ENCODE measurements at places on chromosomes 7 and 10.

GRCh38 chr7:17907014-17907413, 33.3 kb downstream of the SNX13 start:
- no peak for DNase-seq

GRCh38 chr10:114501650-114502049, 97.3 kb upstream of the AFAP1L2 start:
- no peak for DNase-seq

GRCh38 chr7:28704706-28705105, 253.4 kb downstream of the TRIL start:
- no peak for DNase-seq

GRCh38 chr7:79401254-79401653, 52.2 kb downstream of the MAGI2 start:
- DNase-seq, result no peak

DNA sequence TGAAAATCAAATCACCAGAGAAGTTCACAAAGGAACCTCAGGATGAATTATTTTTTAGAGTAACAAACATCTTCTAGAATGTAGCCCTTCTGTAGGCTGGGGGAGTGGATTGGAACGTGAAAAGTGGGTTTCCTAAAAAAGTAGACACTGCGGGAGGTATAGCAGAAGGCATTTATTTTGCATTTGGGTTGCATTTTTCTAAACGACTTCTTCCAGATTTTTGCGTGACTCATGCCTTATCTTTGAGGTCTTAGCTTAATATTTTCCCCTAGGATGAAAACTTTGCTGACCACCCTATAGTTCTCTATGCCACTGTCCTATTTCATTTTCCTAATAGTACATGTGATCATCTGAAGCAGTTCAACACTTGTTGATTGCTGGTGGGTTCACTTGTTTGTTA, 112.7 kb upstream of the JCAD start:
- DNase-seq, result no peak

DNA sequence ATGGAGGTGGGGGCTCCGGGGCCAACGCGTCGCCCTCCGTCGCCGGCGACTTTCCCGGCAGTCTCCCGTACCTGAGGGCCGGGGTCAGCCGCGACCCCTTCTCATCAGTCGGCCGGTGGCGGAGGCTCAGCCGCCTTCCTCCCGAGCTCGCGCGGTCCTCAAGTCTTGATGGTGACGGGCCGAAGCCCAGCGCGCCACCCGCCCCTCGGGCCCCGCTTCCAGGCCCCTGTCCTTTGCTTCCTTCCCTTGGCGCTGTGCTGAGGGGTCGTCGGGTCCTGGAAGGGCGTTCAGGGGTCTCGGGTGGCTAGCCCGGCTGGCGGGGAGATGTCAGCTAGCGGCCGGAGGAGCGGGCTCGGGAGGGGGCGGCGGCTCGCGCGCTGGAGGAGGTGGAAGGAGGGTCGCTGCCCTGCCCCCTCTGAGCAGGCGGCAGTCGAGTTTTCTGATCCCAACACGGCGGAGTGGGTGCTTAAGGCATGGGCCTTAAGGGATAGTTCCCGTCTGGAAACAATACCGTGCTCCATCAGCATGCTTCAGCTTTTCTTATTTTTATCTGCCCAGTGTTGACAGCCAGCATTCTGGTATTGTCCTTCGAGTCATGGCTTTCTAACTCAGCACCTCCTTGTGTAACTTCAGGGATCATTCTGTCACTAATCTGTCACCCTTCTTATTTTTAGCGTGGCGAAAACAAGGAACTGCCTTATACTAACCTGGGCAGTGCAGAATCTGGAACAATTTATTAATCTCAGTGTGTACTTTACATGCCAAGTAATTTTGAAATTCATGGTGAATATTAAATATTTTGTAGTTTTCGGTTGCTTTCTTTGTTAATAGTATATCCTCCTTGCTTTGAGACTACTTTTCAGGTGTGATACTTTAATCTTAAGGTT, 748 bp downstream of the PHTF2 start:
- no peak for DNase-seq

DNA sequence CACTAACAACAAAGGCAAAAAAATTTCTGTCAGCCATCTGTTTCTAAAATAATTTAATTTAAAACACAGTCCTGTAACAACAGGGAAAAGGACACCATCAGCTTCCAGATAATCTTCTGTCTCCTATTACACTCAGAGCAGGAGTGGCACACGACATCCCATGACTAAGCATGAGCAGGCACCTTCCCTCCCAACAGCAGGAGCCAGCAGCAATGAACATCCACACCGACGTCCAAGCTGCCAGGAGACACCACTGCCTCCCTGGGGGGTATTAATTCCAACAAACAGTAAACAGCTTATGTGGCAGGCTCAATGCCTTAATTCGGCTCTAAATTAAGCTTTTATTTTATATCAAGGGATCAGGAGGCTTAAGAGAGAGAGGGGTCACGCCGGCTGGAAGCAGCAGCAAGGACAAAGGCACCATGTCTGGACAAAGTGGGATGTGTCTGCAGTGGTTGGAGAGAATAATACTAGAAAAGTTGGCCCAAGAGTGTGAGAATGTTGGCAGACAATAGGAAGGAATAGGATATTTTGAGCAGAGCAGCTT, 45.7 kb downstream of the KIAA1549 start:
- DNase-seq, result no peak

DNA sequence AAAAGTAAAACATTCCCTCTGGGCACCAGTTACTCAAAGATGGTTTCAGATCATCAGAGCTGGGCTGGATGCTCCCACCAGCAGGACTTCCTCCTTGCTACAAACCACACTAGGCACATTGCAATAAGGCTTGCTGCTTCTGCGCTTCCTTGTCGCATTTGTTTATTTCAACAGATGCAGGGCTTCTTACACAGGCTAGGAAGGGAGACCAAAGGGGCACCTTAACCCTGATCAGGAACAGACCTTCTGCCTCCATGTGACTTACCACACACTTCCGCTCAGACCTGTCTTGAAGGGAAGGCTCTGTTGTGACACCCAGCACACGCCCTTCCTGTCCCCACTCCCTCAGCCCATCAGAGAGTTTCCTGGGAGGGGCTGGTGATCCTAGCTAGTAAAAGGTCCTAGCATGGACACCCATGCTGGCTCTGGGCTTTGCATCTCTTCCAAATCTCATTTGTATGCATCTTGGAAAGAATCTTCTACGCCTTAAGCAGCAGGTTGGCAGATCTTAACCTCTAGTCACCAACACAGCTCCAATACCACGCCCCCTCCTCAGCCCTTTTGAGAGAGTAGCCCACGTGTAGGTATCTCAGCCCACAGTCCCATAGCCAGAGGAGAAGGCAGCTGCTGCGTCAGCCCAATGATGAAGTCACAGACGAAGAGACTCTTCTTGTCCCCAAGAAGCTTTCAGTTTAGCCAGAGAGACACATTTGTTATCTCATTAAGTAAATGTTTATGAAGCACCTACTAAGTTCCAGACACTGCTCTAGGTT, 47.1 kb upstream of the SVIL start:
- DNase-seq, result no peak

- no peak for DNase-seq
These were observed 125.9 kb upstream of the NOBOX start for GRCh38 chr7:144529269-144529926.

- DNase-seq, result peak; percentile 44
These were observed 554 bp downstream of the CSGALNACT2 start for GRCh38 chr10:43138757-43139241.

DNA sequence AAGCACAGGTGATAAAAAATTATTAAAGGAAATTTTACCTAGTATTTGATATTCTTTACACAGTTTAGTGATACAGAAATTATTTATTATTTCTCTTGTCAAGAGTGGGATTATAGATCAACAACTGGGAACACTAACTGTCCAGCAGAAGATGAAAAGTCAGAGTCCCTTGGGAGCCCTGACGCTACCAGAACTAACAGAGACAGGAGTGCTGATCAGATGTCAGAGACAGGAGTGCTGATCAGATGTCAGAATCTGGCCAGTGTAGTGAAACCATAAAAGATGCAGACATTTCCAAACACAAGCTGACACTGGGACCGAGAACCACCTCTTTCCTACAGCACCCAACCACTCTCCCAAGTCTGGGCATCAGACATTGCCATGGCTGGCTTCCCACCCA, 828.2 kb downstream of the TNS3 start:
- no peak for DNase-seq

GRCh38 chr7:1421946-1422345, 37.3 kb downstream of the MICALL2 start:
- no peak for DNase-seq

DNA sequence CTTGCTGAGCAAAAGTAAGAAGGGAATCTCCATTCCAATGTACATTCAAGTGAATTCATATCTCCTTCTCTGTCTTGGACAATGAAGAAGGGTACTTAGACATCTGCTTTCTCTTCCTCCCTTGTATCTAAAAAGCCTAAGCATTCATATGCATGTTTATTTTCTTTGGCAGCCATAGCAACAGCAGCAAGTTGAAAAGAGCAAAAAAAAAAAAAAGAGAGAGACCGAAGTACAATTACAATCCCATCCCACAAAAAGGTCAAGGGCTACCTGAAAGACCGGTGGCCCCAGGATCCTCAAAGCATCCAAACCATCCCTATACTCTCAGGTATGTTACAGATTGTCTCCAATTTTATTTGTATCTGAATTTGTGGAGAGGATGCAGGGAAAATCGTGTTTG, 4.1 kb downstream of the OR2F1 start:
- DNase-seq, result no peak

DNA sequence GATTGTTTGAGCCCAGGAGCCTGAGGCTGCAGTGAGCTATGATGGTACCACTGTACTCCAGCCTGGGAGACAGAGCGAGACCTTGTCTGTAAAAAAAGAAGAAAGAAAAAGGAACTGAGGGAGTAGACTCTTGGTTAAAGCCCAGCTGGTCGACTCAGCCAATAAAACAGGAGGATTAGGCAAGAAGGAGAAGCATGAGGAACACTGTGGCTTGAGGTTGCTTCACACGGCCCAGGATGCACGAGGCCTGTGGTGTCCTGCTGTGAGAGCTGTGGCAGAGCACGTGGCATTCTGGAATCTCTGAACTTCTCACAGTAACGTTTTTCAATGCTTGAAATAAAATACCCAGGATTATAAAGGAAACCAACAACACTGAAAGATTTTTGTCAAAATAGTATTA, 93.3 kb downstream of the CUL2 start:
- no peak for DNase-seq

DNA sequence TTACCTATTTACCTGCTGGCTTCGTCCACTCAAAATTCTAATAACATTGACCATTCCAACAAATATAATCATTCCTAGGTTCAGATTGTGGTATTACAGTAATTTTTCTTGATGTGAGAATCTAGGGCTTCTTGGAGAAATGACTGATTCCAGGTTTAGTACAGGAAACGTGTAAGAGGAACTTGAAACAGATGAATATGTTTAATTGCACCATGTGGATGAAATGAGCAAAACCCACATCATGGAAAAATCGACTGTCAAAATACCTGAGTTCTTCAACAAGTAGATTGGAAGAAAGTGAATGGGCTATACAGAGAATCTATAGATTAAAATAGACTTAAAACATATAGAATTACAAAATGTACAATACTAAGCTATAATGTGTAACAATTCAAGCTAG, 24.9 kb upstream of the OR9A4 start:
- DNase-seq, result no peak

DNA sequence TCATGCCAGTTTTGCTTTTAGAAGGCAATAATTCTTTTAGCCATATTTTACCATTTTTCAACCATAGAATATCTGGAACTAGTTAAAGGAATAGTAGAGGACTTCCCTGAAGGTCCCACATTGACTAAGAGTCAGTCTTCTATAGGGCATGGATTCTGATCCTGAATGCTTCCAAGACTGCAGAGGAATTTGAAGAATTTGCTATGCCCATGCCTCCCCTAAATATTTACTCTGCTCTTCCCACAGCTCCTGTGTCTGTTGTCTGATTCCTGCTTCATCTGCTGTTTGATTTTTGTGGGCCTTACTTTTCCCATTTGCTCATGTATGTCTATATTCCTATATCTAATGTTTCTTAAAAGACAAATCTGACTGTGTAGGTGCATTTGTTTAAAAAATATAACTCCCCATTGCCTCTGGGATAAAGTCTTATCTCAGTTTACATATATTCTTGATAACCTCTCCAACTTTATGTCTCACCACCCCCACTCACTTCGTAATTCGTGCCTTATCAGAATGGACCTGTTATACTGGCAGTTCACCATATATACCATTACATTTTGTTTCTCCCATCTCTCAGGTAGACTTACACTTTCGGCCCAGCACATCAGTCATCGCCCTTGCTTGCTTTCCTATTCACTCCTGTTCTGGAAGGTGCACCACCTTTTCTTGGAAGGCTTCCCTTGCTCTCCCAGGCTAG, 33.9 kb downstream of the LRRC4 start:
- DNase-seq, result no peak

DNA sequence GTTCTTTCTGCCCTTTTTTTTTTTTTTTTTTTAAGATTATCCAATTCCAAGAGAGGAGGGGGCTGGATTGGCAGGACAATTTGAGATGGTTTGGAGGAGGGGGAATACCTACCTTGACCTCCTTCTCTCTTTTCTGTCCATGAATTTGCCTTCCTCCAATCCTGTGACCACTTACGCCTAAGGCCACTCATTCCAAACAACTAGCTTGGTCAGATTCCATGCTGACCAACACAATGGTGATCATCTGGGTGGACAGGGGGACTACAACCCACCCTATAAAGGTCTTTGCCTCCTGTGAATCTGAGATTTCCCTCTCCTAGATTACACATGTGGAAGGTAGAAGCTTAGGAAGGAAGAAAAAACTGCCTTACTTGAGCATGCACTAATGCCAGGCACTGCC, 2.3 kb upstream of the LDB1 start:
- DNase-seq, result no peak

DNA sequence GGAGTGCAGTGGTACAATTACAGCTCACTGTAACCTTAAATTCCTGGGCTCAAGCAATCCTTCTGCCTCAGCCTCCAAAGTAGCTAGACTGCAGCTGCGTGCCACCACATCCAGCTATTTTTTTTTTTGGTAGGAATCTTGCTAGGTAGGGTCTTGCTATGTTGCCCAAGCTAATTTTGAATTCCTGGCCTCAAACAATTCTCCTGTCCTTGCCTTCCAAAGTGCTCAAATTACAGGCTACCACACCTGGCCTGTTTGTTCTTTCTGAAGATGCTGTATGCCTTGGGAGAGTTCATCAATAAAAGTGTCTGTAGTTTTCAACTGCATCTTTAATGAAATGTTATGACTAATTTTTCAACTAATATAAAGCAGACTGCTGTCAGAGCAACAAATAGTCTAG, 452 bp downstream of the SAMD9 start:
- DNase-seq, result no peak

DNA sequence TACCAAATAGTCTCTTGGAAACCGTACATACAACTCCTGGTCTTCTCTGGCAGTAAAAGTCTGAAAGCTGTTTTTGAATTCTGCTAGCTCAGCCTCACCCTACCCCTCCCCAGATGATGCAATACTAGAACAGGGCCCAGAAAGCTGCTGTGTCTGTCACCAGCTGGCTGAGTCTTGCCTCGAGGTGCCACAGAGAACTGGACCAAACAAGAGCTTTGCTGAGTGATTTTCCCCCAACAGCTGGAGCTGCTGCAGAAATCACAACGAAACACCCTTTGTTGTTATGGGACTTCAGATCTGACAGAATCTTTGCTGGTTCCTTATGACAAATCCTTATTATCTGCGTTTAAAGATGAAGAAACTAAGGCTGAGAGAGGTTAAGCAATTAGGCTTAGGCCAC, 134.1 kb downstream of the SPAG6 start:
- no peak for DNase-seq

- DNase-seq, result no peak
These were observed 857.3 kb upstream of the ZWINT start for GRCh38 chr10:57218382-57218781.

All from stimulated activated CD4-positive, alpha-beta T cell treated with anti-CD3 and anti-CD28 coated beads, Interleukin-15, amount 100 ng/mL, for 48 hours (primary cell).